AG04450 (cell line): ENCODE measurements at places on chromosomes 13 and 19. TPM values are rescaled to one million over a fixed set of nuclear protein-coding genes. Genes with fewer than 3 reads are reported as not detected.

- no peak for DNase-seq
These were observed 5.8 kb upstream of the KBTBD7 start for GRCh38 chr13:41200126-41200525.

DNA sequence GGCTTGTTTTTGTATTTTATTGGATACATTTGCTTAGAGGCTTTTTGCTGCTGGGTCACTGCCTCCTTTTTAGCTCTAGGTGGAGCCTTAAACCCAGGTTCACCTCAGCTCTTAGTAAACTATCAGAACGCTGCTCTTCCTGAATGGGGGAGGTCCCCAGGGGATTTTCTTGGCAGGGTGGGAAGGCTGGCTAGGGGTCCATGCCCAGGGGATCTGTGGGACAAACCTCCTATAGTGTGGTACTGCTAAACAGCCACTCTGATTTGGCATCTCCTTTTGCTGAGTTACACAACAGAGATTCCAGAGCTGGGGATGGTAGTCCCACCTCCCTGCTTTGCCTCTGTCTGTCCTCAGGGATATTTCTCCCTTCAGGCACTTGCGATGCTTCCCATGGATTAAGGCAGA lies 204.9 kb downstream of the ZIC5 start:
- no peak for DNase-seq

The CXCL17 gene
- polyA plus RNA-seq, result not detected in 2 replicates

GRCh38 chr19:43507880-43508279 lies 3.3 kb upstream of the PHLDB3 start:
- DNase-seq, result no peak

GRCh38 chr19:18865973-18866799 lies 29.8 kb downstream of the CERS1 start:
- DNase-seq, result no peak

GRCh38 chr19:12891553-12892021 lies 627 bp downstream of the GCDH start:
- DNase-seq, result no peak

DNA sequence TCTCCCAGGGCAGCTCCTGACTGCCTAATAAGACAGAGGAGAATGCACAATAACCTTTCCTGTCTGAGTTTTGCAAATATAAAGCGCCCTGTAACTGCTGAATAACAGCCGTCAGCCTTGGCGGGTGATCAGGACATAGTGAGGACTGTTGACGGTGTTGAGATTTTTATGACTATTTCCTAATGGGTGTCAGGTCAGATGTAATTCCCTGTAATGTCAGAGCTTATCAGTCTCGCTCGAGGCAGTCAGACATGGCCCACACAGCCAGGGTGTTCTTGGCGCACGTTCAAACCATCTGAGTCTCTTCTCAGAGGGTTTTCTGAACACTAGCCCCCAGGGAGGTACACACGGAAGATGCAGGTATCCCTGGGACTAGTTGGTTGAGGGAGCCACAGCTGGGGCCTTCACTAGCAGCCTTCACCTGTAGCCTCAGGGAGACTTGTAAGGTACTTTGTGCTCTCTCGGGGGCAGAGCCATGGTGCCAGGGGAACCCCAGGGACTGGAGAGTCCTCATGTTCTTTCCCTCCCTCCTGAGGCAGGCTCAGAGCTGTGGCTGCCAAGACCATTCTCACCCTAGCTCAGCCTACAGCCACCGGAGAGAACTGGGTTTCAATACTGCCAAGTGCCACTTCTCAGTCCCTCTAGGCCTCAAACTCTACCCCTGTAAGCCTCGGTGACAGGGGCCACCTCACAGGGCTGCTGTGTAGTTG lies 213.1 kb downstream of the UQCRFS1 start:
- no peak for DNase-seq

DNA sequence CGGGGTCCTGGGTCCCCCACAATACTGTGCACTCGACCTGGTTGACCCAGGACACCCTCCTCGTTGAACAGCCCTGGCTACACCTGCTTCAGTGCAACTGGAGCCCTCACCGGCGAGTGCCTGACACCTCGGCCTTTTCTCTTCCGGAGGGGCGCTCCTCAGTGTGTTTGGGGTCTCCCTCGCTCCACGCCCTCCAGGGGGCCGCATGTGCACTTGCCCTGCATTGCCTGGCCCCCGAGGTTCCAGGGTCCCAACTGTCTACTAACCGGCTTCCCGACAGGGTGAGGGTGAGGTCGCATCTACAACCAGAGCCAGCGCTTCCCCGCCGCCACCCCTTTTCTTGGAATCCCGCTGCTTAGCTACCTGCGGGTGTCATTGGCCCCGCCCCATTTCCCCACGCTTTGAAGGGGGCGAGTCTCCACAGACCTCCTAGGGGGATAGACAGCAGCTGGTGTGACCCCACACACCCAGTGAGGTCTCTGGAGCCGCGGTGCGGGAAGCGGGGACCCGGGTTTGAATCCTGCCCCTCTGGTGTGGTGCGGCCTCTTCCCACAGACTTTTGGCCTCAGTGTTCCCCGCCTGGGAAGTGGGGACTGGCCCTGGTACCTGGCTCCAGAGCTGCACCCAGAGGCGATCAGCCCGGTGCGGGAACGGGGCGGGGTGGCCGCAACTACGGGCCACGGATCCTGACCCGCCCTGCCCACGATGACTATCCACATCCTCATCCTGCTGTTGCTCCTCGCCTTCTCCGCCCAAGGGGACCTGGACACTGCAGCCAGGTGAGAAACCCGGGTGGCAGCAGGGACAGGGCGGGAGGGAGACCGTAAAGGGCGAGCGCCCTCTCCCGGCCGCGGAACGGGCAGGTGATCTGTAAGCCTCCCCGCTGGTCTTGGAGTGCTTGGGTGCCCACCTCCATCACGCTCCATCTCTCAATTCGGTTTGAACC lies at the start of gene ADM5:
Gene ADM5, plus strand, starts transcription at position 462 of the 946 bp plus-strand sequence. Its CDS starts 244 bp downstream, at position 706.
- no peak for DNase-seq

The AMH gene
- polyA plus RNA-seq, result not detected in 2 replicates
